ENCODE measurements at places on chromosomes 1 and 21.

- DNase-seq, result no peak
Measured at GRCh38 chr1:54337928-54338327, 68.3 kb downstream of the SSBP3 start.

DNA sequence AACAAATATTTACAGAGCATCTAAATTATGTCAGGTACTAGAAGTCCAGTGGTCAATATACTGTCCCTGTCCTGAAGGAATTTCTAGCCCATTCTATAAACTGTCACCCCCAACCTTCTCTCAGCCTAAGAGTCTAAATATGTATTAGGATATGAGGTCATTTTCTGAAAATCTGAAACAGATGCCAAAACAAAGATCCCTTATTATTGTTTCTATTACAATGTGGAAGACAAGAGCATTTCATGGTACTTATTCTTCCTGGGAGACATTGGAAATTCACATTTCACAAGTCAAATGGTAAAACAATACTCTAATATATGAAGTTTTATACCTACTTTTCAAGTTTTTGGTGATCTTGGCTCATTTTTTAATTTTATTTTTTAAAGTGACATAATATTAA, 2.6 kb downstream of the CLCA1 start:
- DNase-seq, result no peak

GRCh38 chr1:40980068-40980452, 564 bp downstream of the CTPS1 start:
- peak; percentile 38 for DNase-seq

- DNase-seq, result no peak
Measured at GRCh38 chr1:27719286-27720251, 6.2 kb upstream of the FAM76A start.

GRCh38 chr1:11690397-11691301, 861 bp upstream of the DRAXIN start:
- no peak for DNase-seq

All from activated CD4-positive, CD25-positive, alpha-beta regulatory T cell (primary cell).